ENCODE measurements at places on chromosomes 1 and 21.

- no peak for DNase-seq
Measured at GRCh38 chr1:21329209-21329844, 39.1 kb upstream of the ECE1 start.

GRCh38 chr1:198291036-198291435, 134.2 kb downstream of the NEK7 start:
- no peak for DNase-seq

- peak; percentile 5 for DNase-seq
Measured at GRCh38 chr21:39483917-39484316, 32.1 kb downstream of the SH3BGR start.

- DNase-seq: no peak
Measured at GRCh38 chr1:228530951-228531731, 44.0 kb downstream of the RNF187 start.

DNA sequence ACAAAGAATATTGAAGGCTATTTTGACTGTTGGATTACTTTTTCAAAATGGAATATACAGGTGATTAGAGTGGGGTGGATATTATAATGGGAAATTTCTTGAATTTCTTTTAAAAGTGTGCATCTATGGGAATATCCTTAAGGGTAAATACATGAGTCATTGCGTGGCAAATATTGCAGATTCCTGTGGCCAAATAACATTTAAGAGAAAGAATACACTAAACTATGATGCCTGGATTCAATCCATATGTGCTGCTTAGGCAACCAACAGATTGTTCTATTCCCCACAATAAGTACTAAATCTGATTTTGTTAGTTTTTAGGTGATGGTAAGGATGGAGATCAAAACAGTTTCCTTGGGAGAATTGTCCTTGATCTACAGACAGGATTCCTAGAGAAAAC, 119.5 kb downstream of the HMCN1 start:
- DNase-seq: peak; percentile 91

DNA sequence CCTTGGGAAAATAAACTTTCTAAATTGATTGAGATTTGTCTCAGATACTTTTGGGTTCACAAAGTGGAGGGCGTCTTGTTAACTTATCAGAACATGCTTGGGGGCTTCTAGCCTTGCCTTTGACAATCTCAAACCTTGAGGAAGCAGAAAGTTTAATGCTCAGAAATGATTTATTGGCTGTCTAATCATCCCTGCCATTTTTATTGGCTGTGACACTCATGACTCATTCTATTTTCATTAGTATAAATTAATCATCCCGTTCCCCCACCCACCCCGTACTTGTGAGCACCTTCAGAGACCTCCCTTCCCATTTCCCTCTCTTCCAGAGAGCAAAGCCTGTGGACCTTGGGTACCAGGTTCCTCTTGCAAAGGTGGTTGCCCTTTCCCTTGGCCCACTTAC, 87.1 kb downstream of the FGGY start:
- DNase-seq: no peak

DNA sequence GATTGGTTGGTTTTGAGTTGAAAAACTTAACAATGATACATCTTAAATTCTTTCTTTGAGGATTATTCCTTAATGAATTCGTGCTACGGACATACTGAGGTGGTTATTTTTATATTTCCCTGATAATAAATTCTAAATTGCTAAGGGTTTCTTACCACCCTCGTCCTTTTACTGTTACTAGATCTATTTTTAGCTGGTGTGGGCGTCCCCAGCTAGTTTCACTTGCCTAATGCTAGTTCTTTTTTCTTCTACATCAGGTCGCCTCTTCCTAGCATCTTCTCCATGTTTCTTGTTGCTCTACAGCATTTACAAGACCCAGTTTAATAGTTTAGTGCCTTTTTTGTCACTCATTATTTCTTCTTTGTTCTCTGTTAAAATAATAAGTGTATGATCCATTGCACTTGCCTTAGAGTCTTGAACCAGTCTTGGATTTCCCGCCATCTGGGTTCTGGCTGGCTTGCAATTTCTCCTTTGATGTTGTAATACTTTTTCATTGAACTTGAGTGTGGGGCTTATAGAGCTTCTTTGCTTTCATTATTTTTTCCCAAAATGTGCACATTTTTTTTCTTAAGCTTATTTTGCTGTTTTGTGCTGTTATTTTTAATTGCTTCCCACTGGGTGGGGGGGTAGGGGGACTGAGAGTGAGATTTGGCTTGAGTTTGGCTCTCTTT, 677 bp upstream of the HSD11B1 start:
- no peak for DNase-seq

GRCh38 chr21:41169701-41170100, 1.7 kb downstream of the BACE2 start:
- no peak for DNase-seq

- no peak for DNase-seq
Measured at GRCh38 chr1:40382601-40383000, 9.1 kb downstream of the SMAP2 start.

DNA sequence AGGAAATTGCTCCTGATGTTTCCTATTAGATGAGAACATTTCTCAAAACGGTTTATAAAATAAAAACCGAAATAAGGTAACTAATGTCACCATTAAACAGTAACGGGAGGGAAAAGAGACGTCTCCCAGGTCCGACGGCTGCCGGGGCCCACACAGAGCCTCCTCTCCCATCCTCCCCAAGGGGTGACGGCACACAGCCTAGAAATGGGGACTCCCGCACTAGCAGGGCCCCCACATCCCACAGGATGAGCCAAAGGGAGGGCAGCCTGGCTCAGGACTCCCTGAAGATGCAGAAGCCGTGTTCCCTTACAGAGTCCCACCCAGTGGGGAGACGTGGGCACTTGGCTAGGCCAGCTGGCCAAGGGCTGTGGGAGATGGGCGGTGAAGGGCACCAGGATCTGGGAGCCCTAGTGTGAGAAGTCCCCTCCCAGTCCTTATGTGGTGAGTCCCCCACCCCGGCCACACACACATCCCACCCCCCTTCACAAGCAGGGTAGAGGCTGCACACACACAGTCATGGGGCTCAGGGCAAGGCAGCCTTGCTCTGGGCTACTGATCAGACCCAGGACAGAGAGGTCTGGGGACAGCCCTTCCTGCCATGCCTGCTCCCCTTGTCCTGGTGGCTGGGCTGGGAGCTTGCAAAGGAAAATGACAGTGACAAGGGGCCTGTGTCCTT, 3.3 kb downstream of the KRTAP10-3 start:
- no peak for DNase-seq

GRCh38 chr1:39104158-39105060, 78.3 kb downstream of the NDUFS5 start:
- peak; percentile 46 for DNase-seq

GRCh38 chr21:26686278-26686677, 113.2 kb upstream of the CYYR1 start:
- DNase-seq: peak; percentile 26

- no peak for DNase-seq
Measured at GRCh38 chr1:30754684-30755171, 2.8 kb downstream of the LAPTM5 start.

DNA sequence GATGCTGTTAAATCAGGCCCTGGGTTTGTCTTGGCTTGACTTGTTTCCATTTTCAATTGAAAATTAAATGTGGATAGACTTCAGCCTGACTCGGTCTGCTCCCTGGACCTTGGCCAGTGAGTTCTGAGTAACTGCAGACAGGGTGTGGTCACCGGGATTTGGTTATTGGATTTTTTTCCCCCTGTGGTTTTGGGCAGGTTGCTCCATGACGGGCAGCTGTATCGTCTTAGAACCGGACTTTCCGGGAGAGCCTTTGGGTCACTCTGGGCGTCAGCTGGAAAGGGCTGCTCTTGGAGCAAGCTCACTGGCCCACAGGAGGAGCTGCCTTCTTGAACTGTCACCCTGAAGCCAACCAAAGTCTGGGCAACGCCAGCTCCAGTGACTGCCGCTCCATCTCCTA, 75.0 kb downstream of the CLIC6 start:
- DNase-seq: peak; percentile 40

DNA sequence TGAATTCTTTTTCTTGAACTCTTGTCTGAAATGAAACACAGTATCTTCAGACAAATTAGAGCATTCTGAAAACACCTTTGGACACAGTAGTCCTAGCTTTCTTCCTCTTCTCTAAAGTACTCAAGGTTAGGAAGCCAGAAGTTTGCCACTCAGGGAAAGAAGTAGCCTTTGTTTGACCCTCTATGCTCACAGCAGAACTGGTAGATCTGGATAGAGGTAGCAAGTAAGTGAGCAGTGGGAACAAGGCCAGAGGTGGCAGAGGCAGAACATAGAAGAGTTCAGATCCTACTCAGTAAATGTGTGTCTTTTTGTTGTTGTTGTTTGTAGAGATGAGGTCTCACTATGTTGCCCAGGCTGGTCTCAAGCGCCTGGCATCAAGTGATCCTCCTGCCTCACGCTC, 7.4 kb upstream of the PIGR start:
- no peak for DNase-seq

- DNase-seq: no peak
Measured at GRCh38 chr1:226414098-226414698, 6.3 kb upstream of the PARP1 start.

DNA sequence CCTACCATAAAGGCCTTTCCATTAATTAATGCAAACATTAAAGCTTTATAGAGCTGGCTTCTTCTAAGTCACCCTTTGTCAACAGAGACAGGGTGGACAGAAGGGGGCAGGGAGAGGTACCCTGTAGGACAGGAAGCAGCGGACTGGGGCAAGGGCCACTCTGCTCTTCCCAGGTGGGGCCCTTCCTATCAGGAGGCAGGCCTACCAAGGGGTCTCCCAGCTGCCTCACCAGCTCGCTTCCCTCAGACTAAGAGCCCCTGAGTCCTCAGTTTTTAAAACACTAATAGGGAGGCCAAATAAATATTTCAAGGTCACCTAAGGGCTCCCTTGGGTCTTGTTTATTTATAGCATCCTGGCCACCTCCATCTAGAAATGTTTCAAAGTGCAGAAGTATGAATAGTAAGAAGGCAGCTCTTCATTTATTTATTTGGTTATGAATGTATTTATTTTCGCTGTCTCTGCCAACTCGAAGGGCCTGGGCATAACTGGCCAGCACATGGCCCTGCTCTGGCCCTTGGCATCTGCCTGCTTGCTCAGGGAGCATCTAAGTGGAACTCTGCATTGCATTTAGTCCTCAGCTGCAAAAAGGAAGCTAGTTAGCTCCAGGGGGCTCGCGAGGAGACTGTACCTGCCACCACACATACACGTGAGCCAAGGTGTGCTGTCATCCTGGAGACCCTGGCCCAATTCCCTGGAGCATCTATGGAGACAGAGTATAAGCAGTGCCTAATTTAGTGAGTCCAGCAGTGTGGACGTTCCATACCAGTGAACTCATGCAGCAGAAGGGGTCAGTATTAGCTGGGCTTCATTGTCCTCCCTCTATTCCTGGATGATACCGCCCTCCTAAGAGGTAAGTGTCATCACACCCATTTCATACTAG, 395.1 kb upstream of the VAMP3 start:
- DNase-seq: no peak

DNA sequence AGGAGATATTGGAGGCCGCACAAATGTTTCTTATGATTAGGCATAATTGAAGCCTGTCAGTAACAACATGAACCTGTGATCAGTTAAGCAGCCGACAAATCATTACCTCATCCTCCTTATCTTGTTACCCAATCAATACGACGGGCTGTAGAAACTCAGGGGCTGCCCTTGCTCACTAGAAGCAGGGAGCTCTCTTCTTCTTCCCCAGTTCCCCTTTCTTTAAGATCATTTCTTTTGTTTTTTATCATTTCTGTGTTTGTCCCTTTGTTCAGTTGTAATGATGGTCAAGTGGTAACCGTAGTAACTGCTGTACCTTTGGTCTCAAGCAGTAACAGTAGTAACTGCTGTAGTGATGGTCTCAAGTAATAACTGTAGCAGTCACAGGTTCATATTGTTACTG, 13.8 kb upstream of the FCGR2A start:
- no peak for DNase-seq

- no peak for DNase-seq
Measured at GRCh38 chr1:180415236-180415848, 87.0 kb downstream of the ACBD6 start.
